ENCODE measurements at places on chromosomes 6 and 20.

- no peak overlapping the region for H3K4me3 ChIP-seq
- no peaks in the 10 kb centered on the region for H3K27me3 ChIP-seq
- no peaks in the 10 kb centered on the region for H3K36me3 ChIP-seq
- DNase-seq: no peak
- peaks cover 3% of the 10 kb centered on the region for H3K4me1 ChIP-seq
Observed at GRCh38 chr20:22348010-22348409, 236.4 kb downstream of the FOXA2 start.

GRCh38 chr6:24051942-24052589 is 73.9 kb upstream of the NRSN1 start:
- H3K27me3 ChIP-seq: no peaks in the 10 kb centered on the region
- H3K27ac ChIP-seq: no peak overlapping the region
- H3K4me1 ChIP-seq: no peaks in the 10 kb centered on the region

- H3K4me3 ChIP-seq: no peak overlapping the region
- no peaks in the 10 kb centered on the region for H3K36me3 ChIP-seq
- peaks cover 48% of the 10 kb centered on the region for H3K27me3 ChIP-seq
- H3K27ac ChIP-seq: no peak overlapping the region
- DNase-seq: no peak
Observed at GRCh38 chr6:98830146-98830545, 4.2 kb upstream of the POU3F2 start.

DNA sequence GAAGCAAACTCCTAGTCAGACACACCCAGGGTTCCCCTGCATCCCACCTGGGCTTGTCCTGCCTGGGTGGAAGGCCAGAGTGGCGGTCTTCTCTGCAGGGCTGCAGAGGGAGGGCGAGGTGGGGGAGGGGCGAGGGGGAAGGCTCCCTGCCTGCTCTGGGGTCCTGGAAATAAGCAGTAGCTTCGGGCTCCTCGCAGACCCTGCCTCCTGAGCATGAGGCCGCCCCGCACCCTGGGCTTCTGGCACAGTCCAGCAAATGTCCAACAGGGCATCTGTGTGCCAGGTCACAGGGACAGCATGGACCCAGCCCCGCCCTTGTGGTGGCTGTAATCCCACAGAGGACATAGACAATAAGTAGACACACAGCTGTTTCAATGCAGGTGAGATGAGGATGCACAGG is 193.8 kb downstream of the TAF4 start:
- no peaks in the 10 kb centered on the region for H3K4me1 ChIP-seq
- H3K36me3 ChIP-seq: no peaks in the 10 kb centered on the region
- no peak for DNase-seq

- H3K4me1 ChIP-seq: no peaks in the 10 kb centered on the region
- DNase-seq: no peak
Observed at GRCh38 chr6:131357501-131357900, 215.5 kb upstream of the ARG1 start.

DNA sequence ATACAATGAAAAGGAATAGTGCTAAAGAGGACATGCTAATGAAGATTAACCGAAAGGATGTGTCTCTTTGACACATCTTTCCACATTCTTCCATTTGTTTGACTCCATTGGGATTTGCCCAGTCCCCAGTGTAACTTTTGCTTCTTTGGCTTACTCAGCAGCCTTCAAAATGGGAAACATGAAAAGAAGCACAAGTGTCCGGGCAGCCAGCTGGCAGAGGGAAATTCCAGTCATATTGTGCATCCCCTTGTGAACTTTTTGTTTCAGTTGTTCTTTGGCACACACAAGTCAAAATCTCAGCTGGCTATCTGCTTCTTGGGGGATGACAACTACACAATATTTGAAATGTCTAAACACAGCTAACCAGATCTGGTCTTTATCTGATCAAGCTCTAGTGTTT is 157.4 kb downstream of the OGFRL1 start:
- no peak overlapping the region for H3K27ac ChIP-seq
- no peaks in the 10 kb centered on the region for H3K27me3 ChIP-seq
- DNase-seq: peak; percentile 26
- H3K36me3 ChIP-seq: no peaks in the 10 kb centered on the region

GRCh38 chr6:104532462-104532861 is 327.3 kb downstream of the HACE1 start:
- no peaks in the 10 kb centered on the region for H3K36me3 ChIP-seq
- H3K4me3 ChIP-seq: no peak overlapping the region
- DNase-seq: no peak
- no peaks in the 10 kb centered on the region for H3K27me3 ChIP-seq
- no peak overlapping the region for H3K27ac ChIP-seq
- H3K4me1 ChIP-seq: no peaks in the 10 kb centered on the region

GRCh38 chr6:71509191-71510005 is 220.8 kb downstream of the OGFRL1 start:
- no peaks in the 10 kb centered on the region for H3K4me1 ChIP-seq
- no peak overlapping the region for H3K27ac ChIP-seq
- no peak overlapping the region for H3K4me3 ChIP-seq
- DNase-seq: no peak

- no peak overlapping the region for H3K4me3 ChIP-seq
- no peak for DNase-seq
- H3K4me1 ChIP-seq: no peaks in the 10 kb centered on the region
- no peak overlapping the region for H3K27ac ChIP-seq
- no peaks in the 10 kb centered on the region for H3K36me3 ChIP-seq
- H3K27me3 ChIP-seq: no peaks in the 10 kb centered on the region
Observed at GRCh38 chr6:159259441-159260125, 90.4 kb downstream of the FNDC1 start.

- no peaks in the 10 kb centered on the region for H3K4me1 ChIP-seq
- no peak overlapping the region for H3K27ac ChIP-seq
- H3K36me3 ChIP-seq: no peaks in the 10 kb centered on the region
- H3K27me3 ChIP-seq: no peaks in the 10 kb centered on the region
Observed at GRCh38 chr20:26209171-26209941, 512.7 kb upstream of the ZNF337 start.

- H3K36me3 ChIP-seq: no peaks in the 10 kb centered on the region
- no peak overlapping the region for H3K27ac ChIP-seq
- H3K27me3 ChIP-seq: no peaks in the 10 kb centered on the region
- H3K4me3 ChIP-seq: no peak overlapping the region
Observed at GRCh38 chr6:4506223-4506622, 270.0 kb upstream of the CDYL start.

DNA sequence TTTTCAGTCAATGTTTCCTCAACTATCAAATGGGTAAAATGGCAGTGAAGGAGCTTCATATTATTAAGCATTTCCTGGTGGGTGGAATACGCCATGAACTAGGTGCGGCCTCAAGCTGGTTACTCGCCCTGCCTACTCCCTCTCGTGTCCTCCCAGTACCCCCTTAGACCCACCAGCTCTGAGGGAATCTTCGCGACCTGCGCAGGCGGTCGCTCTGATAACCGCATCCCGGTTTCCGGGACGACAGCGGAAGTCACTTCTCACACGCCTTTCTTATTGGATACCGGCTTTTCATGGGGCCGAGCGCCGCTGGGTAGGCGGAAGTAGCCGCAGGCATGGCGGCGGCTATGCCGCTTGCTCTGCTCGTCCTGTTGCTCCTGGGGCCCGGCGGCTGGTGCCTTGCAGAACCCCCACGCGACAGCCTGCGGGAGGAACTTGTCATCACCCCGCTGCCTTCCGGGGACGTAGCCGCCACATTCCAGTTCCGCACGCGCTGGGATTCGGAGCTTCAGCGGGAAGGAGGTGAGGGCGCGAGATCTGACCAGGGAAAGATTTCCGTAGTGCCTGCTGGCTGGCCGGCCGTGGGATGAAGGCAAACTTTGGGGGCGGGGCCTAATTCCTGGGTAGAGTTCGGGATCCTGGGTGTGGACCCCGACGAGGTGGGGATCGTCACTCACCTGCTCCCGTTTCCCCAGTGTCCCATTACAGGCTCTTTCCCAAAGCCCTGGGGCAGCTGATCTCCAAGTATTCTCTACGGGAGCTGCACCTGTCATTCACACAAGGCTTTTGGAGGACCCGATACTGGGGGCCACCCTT is at the start of gene PIGT:
TSS of gene PIGT (plus strand) at position 320 of the 816 bp plus-strand sequence. CDS start at position 336, 16 bp downstream.
- peak; percentile 51 for DNase-seq
- peaks cover 20% of the 10 kb centered on the region for H3K4me1 ChIP-seq
- peak within 1 kb of the TSS; percentile 82 for H3K27ac ChIP-seq
- H3K36me3 ChIP-seq: peaks cover 13% of the 10 kb centered on the region

DNA sequence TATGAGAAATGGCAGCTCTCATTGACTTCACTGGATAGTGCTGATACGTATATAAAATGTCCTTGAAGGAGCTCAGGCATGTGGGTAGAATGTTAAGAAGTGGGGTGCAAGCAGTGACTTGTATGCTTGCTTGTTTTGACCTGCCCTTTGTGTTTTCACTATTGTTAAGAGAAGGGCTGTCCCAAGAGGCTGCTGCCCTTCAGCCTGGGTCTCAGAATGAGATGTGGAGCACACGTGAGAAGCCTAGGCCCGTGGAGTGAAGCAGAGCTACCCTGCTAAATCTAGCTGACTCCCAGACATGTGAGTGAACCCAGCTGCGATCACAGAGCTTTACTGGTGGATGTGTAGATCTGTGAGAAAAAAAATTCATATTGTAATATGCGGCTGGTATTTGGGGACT is 305.3 kb upstream of the RGS17 start:
- H3K36me3 ChIP-seq: no peaks in the 10 kb centered on the region
- H3K27me3 ChIP-seq: no peaks in the 10 kb centered on the region
- H3K27ac ChIP-seq: no peak overlapping the region
- H3K4me1 ChIP-seq: no peaks in the 10 kb centered on the region

GRCh38 chr20:63881451-63882226 is 13.3 kb upstream of the DNAJC5 start:
- no peak overlapping the region for H3K4me3 ChIP-seq
- H3K36me3 ChIP-seq: peaks cover 28% of the 10 kb centered on the region
- 0 out of 2 replicates have a peak, but pooled peaks cover 3% of the 10 kb centered on the region for H3K4me1 ChIP-seq
- no peaks in the 10 kb centered on the region for H3K27me3 ChIP-seq

GRCh38 chr6:100876251-100876650 is 4.9 kb downstream of the ASCC3 start:
- no peaks in the 10 kb centered on the region for H3K36me3 ChIP-seq
- no peaks in the 10 kb centered on the region for H3K27me3 ChIP-seq
- no peak for DNase-seq
- peak overlapping the region; percentile 6 for H3K4me3 ChIP-seq

DNA sequence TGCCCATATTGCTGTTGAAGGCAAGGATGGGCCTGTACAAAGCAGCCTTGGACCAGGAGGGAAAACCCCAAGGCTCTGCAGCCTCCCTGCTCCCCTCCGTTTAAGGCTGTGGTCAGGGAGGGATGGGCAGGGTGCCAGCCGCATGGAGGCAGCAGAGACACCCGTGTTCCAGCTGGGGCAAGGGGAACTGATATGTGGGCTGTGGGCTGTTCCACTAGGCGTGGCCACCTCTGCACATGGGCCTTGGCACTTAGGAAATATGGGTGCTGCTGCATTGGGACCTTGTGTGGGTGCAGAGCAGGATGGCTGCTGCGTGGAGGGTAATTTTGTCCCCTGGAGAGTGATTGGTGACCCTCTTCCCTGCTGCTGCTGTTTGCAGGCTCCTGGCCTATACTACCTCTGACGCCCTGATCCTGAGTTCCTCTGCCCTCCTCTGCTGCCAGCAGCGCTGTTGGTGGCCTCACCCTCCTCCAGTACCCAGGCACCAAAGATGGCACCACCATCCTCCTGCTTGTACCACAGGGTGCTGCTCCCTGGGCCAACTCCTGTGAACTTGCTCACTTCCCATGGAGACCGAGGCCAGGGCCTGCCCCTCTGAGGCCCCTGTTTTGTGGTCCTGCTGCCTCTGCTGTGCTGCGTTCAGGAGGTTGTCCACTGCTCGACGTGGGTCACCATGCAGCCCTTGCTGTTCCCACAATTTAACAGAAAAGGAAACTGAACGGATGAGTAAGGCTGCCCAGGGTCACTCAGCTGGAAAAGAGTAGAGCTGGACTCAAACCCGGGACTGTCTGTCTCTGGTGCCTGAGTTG is 35.3 kb downstream of the PANK2 start:
- H3K27ac ChIP-seq: no peak overlapping the region
- DNase-seq: no peak
- H3K36me3 ChIP-seq: peaks cover 27% of the 10 kb centered on the region
- H3K4me3 ChIP-seq: no peak overlapping the region
- H3K27me3 ChIP-seq: no peaks in the 10 kb centered on the region

DNA sequence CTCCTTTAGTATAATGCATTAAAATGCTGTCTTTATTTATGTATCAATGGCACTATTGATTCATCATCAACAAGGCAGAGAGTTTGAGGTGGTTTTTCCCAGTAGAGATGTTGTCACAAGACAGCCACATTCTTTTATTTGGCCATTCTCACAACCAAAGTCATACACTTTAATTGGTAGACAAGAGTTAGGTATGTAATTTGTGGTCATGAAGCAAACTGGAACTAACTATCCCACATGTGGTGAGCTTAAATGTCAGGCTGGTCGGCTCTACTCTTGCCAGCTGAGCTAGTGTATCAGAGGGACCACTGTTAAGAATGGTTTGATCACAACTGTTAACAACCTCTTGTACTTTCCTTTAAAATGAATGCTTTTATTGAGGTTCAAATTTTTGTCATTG is 714.6 kb downstream of the CD109 start:
- H3K36me3 ChIP-seq: no peaks in the 10 kb centered on the region
- no peak for DNase-seq
- no peak overlapping the region for H3K4me3 ChIP-seq
- no peak overlapping the region for H3K27ac ChIP-seq
- no peaks in the 10 kb centered on the region for H3K4me1 ChIP-seq
- no peaks in the 10 kb centered on the region for H3K27me3 ChIP-seq

Measured in GM12878 (cell line).